ENCODE measurements at places on chromosomes 1 and 21.

DNA sequence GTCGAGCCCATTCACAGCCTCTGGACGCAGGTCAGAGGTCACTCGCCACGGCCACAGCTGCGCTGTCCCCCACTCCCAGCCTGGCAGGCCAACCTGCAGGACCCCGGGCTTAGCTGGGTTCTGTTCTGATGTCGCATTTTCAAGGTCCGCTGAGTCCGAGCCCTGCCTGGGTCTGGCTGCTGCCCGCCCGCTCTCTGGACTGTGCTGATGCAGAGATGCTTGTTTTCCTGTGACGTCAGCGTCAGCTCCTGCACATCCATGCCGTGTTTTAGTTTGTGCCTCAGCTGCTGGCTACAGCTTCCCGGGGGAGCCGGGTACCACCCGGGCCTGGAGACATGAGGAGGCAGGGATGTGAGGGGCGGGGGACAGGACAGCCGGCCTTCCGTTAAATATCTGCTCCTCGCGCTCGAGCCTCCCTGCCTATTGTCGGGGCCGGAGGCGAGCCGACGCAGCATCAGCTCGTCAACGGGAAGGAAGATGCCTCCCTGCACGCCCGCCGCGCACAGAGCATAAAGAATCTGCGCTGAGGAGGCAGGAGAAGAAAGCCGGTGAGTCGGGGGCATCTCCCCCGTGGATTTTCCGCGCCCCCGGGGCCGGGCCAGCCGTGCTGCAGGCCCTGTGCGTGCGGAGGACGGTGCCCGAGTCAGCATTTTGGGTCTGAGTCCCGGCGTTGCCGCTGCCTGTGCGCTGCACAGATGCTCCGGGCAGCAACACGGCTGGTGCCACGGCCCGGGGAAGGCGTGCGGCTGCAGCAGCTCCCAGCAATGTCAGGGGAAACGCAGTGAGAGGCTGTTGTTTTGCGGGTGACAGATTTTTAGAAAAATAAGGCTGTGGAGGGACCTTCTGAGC lies 23.4 kb downstream of the PRKCZ start:
- no peak for DNase-seq

GRCh38 chr1:76125473-76126219 lies 51.1 kb downstream of the ST6GALNAC3 start:
- no peak for DNase-seq

GRCh38 chr1:55286856-55287602 lies 71.9 kb upstream of the USP24 start:
- no peak for DNase-seq

DNA sequence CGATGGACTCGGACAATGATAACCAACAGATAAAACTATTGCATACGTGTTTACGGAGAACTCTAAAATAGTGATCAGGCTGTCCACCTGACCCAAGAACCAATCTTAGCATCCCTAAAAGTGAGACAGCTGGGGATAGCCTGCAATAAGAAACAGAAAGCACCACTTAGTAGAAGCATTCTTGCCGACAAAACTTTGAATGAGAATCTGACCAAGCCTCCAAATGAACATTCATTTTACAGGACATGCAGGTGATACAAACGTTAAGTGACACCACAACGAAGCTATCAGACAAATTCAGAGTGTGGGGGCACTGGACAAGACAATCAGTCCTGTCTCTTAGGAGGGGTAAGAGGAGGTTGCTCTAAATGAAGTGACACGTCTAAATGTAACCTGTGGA lies 1.2 kb downstream of the PSMG1 start:
- no peak for DNase-seq

DNA sequence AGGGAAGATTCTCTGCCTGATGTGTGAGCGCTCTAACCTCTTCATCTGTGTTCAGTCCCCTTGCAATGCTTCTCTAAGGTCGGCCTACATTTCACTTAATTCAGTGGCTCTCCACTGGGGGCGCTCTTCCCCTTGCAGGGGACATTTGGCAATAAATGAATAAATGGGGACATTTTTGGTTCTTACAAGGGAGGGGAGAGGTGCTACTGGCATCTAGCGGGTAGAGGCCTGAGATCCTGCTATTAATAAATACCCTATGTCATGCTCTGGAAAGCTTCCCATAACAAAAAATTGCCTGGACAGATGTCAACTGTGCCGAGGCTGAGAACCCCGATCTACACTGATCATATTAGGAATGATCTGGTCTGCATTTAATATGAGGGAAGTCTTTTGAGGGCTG lies 25.9 kb upstream of the DNAJC11 start:
- peak; percentile 49 for DNase-seq

GRCh38 chr1:16441282-16441665 lies 750 bp downstream of the NECAP2 start:
- no peak for DNase-seq

GRCh38 chr1:107405236-107405635 lies 264.4 kb downstream of the NTNG1 start:
- no peak for DNase-seq

GRCh38 chr1:192878249-192878648 lies 69.4 kb downstream of the RGS2 start:
- no peak for DNase-seq

DNA sequence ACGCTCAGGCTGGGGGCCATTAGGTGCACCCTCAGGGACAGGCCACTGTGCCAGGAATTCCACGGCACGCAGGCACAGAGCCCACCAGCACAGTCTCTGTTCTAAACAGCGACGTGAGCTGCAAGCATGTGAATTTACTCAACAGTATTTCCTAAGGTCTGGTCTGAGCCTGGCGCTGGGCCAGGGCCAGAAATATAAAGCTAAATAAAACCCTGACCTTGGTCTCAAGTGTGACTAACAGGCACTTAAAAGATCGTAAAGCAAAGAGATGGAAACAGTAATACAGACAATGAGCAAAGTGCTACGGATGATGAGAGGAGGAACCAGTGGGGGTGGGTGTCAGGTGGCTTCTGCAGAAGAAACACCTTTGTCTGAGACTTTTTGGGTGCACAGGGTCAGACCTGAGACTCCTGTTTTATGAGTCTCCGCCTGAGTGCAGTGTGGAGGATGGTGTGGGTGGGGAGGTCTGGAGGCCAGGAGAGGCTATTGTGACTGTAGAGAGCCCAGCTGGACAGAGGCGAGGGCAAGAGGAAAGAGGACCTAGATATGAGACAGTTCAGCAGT lies 53.4 kb upstream of the EDN2 start:
- no peak for DNase-seq

- no peak for DNase-seq
These were observed 22.4 kb upstream of the BCAR3 start for GRCh38 chr1:93704052-93704451.

DNA sequence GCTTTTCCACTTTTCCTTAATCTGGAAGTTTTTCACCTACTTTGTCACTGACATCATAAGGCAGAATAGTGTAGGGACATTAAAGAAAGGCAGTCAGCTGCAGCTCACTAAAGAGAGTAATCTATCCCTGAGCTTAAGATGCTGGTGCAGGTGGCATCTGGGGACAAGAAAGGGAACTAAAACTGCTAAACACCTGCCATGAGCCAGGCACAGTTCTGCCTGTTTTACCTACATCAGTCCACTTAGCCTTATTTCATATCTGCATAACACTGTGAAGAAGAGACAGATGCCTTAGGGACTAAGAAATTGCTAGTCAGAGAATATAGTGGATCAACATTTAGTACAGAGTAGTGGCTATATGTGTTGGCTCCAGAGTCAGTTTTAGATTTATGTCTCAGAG lies 88.1 kb downstream of the GPATCH2 start:
- no peak for DNase-seq

DNA sequence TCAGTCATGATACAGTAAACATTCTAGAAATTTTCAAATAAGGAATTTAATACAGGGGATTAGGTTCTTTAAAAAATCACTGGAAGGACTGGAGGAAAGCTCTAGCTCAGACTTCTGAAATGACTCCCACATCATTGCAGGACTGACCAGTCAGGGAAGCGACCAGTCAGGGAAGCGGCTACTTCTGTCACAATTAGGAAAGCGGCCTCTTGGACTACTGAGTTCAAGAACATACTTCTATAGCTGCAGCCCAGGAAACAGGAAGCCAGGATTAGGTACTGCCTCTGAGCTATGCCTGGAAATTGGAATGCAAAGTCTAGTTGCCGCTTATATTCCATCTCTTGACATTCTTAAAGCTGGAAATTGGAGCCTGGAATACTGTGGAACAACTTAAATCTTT lies 45.5 kb downstream of the USP25 start:
- no peak for DNase-seq

- no peak for DNase-seq
These were observed 57.0 kb downstream of the SLC22A15 start for GRCh38 chr1:116033322-116033721.
